ENCODE measurements at places on chromosomes 3 and 15.

GRCh38 chr3:131402391-131403039 is 20.9 kb downstream of the NUDT16 start:
- DNase-seq = no peak

DNA sequence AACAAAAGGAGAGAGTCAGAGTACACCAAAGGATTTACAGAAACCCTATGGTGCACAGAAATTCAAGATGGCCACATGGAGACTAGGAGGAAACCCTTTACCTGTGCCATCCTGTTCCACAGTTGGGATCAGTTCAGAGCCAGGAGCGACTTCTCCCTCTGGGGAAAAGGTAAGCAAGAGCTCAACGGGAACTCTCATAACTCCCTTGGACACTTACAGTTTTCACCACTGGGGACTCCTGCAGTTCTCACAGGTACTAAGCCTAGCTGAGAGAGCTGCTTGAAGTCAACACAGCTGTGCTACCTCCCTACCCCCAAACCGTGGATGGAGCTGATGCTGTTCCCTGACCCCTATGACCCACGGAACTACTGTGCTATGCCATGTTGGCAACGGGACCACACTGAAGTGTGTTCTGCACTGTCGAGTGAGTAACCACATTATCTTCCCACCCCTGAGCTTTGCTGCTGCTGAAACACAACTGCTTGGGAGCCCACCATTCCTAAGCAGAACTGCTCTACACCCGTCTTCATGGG is 606.8 kb downstream of the GBE1 start:
- DNase-seq = no peak

DNA sequence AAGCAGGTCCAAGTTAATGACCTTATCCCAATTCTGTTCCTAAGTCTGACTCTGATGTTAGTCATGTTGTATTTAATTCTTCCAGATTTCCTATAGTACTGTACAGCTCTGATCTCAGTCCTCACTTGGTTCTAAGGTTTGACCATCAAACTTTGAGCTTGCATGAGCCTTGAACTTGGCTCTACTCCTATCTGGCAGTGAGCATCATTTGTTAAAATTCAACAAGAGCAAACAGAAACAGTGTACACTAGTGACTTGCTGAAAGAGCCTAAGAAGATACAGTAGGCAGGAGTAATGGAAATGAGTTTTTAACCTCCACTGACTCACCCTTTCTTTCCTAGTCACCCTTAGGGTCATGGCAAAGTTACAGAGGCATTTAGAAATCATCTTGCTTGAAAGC is 451.1 kb upstream of the TPRG1 start:
- no peak for DNase-seq

DNA sequence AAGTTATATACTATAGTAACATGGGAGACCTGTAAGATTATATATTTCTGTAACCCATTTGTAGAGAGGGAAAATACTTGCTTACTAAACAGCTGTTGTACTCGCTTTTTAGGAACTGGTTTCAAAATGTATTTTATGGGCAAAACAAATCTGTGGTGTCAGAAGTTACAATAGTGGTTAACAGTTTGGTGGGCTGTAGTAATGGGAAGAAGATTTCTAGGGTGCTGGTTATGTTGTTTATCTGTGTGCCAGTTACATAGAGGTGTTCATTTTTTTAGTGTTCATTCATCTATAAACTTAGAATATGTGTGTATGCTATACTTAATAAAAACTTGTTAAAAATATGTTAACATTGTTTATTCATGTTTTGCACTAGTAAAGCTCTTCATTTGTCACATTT is 42.1 kb downstream of the RNF111 start:
- DNase-seq = no peak

Measured in stimulated activated CD4-positive, alpha-beta T cell treated with anti-CD3 and anti-CD28 coated beads, Interleukin-1b, Interleukin-23, amount 100 ng/mL, for 1 hour (primary cell).